ENCODE measurements at places on chromosomes 11 and 22.

DNA sequence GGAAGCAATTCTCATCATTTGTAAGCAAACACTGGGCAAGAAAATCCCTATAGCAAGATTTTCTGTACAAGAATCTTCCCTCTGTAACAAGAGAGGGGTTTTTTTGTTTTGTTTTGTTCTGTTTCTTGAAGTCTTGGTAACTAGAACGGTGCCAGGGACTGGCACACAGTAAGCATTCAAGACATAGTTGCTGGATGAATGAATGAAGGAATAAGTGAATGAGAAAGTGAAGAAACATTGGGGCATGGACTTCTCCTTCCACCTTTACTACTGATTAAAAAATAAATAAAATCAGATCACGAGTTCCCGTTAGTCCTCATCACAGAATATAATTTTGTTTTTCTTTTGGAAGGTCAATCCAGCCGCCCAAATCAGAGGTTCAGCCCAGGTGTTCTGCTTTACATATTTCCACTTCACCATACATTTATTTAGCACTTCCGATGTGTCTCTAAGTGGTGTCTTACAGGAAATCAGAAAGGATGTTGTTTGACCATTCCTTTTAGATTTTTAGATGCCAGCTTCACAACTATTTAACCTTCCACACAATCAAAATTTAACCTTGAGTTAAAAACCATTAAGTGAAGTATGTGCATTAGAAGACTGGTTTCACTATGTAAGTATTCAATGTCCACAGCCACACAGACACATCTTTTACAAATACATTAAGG lies 281.2 kb downstream of the CADM1 start:
- no peak for DNase-seq

DNA sequence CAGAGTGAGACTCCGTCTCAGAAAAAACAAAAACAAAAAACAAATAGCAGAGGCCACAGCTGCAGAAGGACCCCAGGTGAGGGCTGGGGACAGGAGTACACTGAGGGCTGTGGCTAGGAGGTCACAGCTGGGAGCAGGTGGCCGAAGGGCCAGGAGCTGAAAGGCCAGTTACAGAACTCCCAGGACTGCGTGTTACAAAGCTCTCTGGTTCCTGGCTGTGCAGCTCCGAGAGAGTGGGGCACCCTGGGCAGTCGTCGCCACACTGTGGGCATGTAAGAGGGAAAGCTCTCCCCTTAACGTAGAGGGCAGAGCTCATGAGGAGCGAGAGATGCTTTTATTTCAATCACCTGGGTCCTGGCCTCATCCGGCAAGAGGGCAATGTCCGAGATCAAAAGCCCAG lies 10.1 kb upstream of the NCF4 start:
- no peak for DNase-seq

DNA sequence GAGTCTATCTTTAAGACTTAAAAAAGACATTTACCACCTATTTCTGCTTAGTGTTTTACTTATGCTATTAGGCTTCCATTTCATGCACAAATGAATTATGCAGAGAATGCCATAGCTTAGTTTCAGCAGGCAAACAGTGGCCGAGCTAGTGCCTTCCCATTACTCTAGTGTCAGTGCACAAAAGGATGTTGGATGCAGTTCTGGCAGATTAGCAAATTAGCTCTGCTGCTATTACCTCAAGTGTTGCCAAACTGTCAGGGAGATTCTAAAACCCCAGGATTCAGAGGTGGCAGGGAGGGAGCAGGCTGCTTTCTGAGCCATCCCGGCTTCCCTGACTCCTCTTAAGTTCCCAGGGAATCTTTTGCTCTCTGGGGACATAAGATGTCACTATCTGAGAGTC lies 209.4 kb upstream of the NCAM1 start:
- no peak for DNase-seq

DNA sequence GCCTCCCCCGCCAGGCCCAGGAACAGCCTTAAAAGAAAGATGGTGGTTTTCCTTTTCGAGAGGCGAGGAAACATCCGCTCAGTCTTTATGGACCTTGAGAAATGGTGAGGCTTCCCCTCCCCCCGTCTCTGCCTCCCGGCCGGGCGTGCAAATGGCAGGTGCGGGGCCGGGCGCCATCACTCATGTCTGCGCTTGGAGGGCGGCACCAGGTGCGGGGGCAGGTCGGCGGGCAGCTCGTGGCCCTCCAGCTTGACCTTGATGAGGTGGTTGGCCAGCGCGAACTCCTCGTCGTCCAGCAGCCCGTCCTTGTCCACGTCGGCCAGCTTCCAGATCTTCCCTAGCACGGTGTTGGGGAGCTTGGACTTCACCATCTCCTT lies 9.7 kb upstream of the CDC42BPG start:
- DNase-seq, result no peak

DNA sequence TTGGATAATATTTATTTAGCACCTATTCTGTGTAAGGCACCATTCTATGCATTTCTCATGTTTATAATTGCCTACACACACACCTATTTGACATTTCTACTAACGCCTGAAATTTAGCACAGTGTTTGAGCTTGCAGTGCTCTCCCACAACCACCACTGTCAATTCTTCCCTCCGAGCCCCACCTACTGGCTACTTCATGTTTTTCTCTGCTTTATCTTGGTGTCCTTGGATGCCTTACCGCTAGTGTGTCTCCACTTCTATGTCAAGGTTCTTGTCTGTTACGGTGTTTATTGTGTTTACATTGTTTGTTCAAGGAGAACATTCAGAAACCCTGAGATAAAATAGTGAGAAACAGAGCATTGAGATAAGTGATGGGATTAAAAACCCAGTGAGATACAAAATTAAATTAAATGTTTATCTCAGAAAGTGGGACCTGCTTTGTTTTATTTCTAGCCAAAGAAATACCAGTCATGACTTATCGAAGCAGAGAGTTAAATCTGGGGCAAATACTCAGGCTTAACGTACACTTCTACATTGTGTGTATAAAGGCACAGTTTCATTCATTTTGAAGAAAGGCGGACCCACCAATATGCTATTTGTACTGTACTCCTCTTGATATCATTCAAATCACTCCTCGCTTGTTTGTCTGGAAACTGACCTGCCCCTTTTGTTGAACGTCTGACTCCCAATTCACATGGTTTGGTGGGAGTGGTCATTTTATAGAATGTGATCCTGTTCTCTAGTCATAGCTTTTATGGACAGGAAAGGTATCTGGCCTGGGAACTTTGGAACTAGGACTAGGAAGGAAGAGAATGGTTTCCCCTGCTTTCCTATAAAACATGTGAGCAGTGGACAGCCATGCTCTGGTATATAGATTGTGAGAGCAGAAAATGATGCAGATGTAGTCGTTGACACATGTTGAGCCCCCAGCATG lies 39.2 kb upstream of the SLC36A4 start:
- no peak for DNase-seq

DNA sequence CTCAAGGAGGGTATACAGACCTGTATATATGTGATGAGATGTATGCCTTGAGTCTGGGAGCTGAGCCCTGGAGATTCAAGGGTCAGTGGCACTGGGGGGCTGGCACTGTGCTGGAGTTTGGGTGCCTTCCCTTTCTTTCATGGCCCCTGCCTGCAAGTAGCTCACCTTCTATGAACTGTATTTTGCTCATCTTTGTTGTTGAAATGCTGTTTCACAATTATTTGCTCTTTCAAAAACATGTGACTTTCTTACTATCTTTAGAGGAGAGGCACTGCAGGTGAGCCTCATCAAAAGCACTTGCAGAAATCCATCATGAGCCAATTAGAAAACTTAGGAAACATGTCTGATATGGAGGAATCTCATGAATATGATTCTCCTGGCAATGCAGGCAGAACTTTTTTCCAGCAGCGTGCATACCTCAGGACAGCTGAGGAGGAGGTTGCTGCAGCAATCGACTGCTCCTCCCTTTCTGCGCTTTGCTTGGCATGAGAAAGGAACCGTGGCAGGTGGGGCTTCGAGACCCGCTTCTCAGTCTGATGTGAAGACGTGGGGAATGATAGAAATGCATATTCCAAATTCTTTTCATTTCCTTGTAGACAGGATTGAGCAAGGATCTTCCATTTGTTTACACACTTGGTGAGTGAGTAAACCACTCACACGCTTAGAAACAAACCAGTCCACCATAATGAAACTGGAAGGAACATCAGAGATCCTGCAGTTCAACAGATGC lies 178.4 kb upstream of the E2F8 start:
- DNase-seq, result no peak

DNA sequence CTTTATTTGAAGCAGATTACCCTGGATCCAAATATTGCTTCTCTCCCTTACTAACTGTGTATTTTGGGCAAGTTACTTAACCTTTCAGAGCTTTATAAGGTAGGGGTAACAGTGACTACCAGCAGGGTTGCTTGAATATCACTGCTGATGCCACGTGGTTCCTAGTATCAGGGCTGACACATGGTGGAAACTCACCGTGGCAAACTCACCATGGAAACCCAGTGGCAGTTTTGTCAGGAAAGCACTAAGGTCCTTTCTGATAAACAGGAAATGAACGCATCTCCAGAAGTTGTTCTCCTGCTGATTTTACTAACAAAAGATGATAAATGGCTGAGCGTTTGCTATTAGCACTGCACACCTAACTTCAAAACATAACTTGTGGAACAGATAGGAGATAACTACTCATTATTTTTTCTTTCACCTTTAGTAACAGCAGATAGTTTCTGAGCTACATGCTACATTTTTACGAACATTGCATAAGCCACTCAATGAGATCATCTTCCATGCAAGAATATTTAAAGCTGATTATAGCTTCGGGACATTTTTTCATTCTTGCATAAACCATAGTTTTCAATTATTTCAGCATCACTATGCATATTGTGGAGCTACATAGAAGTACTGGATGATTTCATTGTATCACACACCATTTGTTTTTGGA lies 59.7 kb upstream of the RAG2 start:
- no peak for DNase-seq

DNA sequence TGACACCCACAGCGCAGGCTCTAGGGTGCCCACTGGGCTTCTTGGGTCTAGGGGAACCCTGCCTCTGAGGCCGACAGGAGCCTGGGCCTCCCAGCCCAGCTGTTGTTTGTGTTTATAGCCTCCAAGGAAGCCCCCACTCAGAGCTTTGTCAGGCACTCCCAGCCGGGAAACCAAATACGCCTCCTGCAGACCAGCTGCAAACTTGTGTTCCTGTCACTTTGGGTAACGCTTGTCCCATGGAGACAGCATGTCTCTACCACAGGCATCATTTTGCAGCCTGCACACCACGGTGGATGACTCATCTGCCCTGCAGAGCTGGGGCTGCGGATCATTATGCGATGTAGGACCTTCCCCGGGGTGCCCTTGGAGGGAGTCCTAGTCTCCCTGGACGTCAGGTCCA lies 40.6 kb upstream of the CRYBB3 start:
- DNase-seq, result no peak

GRCh38 chr22:47593291-47593690 lies 830.8 kb downstream of the TBC1D22A start:
- DNase-seq, result no peak

GRCh38 chr11:65316227-65317024 lies 1.8 kb downstream of the CDC42EP2 start:
- peak; percentile 85 for DNase-seq

- no peak for DNase-seq
These were observed 5.8 kb upstream of the TBC1D10A start for GRCh38 chr22:30332551-30332950.

DNA sequence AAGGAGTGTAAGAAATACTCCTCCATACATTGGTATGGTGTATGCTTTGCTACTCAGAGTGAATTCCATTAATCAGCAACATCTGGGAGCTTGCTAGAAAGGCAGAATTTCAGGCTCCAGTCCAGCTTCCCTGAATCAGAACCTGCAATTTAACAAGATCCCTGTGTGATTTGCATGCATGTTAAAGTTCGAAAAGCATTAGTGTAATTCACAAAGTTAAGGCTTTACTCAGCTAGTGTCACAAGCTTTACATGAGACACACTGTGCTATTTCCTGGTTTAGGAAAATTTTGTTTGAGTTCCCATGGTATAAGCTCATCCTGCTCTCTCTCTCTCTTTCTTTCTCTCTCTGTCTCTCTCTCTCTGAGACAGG lies 37.0 kb upstream of the HEPHL1 start:
- DNase-seq, result no peak

GRCh38 chr11:65625628-65626342 lies 10.2 kb downstream of the PCNX3 start:
- DNase-seq, result no peak

GRCh38 chr11:134036492-134037045 lies 32.3 kb upstream of the JAM3 start:
- DNase-seq, result no peak

DNA sequence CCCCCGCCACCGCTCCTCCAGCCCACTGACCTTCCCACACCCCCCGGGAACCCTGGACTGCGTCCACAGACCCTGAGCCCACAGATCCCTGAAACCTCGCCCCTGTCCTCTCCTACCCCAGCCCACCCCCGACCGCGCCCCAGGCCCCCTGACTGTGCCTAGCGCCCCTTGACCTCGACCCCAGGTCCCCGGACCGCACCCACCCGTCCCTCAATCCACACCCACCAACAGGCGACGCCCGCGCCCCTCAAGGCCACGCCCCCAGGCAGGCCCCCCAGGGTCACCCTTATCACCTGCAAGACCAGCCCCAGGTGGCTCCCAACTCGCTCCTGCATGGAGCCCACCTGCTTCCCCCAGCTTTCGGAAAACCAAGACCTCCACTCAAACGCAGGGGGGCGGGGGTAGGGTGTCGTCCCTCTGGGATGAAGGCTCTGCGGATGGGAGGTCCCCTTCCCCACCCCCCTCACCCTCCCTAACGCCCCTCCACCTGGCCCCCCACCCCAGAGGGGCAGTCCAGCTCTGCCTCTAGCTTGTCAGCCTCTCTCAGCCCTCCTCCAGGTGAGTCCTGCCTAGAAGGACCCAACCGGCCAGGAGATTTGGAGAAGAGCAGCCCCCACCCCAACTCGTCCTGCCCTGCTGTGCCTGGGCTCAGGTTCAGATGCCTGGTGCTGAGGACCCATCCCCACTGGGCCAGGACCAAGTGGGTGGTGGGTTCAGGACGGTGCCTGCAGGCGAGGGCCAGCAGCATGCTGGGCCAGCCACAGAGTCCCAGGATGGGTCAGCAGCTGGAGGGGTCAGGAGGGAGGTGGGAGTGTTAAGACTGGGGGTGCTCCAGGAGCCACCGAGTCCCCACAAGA lies 3.1 kb upstream of the IL17REL start:
- DNase-seq, result no peak

- no peak for DNase-seq
These were observed 27.6 kb upstream of the TOLLIP start for GRCh38 chr11:1336836-1337646.

Measured in amniotic stem cell (primary cell).